ENCODE measurements at places on chromosomes 7 and 10.

DNA sequence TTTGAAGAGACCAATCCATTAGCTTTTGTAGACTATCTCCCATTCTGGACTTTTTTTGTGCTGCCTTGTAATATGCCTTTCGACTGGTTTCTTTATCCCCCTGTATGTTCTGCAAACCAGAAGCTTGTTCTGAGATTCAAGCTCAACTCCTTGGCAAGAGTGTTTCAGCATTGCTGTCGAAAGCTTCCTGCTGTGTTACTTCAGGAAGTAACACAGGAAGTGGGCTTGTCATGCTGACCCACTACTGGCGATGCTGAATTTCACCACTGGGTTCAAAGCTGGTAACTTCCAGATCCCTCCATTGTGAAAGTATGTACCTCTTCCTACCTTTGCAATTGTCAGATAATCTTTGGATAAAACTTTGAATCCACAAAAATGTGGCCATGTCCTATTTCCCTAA lies 57.9 kb upstream of the INSYN2A start:
- DNase-seq: no peak

- peak; percentile 7 for DNase-seq
Observed at GRCh38 chr10:70054902-70055301, 2.3 kb downstream of the MACROH2A2 start.

DNA sequence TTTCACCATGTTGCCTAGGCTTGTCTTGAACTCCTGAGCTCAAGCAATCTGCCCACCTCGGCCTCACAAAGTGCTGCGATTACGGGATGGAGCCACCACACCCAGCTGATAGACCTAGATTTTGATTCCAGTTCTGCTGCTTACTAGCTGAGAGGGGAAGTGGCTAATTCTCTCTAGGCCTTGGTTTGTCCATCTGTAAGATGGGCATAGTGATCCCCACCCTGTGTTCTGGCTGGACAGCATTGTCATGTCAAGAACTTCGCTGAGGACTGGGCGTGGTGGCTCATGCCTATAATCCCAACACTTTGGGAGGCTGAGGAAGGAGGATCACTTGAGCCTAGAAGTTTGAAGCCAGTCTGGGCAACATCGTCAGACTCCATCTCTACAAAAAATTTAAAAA lies 17.4 kb upstream of the CCL24 start:
- no peak for DNase-seq

GRCh38 chr7:82443547-82444219 lies at the start of gene CACNA2D1:
Gene CACNA2D1, minus strand, starts transcription at chr7:82443777.
- peak; percentile 96 for DNase-seq

GRCh38 chr10:69567920-69568319 lies 5.3 kb downstream of the NEUROG3 start:
- no peak for DNase-seq

DNA sequence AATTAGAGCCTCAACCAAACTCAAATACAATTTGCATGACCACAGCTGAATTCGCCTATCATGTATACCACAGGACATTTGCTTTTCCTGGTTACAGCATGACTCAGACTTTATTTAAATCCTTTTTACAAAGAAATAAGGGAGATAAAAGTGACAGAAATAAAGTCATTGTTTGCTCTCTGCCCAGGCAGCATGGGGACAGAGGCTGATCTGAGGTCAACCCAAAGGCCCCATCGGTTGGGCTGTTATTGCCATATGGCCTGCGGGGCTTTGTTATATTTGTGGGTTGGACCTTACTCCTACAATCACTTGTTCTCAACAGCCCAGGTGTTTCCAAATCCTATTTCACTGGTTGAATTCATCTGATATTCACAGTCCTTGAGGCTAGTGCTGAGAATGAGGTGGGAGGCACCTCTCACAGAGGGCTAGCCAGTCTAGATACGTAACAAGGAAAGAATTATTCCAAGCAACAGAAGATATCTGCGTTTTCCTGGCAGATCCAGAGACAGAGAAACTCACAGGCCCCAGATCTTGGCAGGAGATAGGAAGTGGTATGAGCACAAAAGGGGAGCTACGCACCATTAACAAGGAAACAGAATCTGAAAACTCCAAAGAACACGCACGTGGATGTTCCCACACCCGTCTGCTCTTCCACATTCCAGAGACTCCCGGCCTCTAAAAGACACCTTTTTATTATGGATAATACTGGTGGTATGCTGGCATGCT lies 117.3 kb downstream of the HIPK2 start:
- DNase-seq: no peak

- DNase-seq: no peak
Observed at GRCh38 chr7:4650433-4651047, 31.6 kb upstream of the FOXK1 start.

GRCh38 chr10:97647556-97647955 lies 7.1 kb downstream of the PI4K2A start:
- no peak for DNase-seq

GRCh38 chr7:70788276-70788675 lies 343.7 kb upstream of the GALNT17 start:
- no peak for DNase-seq

DNA sequence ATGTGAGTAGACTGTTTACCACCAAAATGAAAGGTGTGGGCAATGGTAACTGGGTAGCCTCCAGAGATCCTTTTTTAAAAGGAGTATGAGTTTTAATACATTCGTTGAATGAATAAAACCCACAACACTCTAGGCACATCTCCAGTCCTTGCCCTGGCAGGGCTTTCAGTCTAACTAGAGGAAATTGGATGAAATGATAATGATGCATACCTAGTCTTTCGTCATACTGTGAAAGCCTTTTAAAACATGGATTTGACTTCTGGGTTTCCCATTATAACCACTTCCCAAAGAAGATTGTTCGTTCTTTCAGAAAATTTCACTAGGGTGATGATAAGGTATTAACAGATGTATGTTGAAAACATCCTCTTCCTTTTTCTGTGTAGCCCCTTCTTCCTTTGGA lies 110.8 kb downstream of the REEP3 start:
- no peak for DNase-seq

GRCh38 chr7:150717814-150718420 lies 1.5 kb downstream of the GIMAP1 start:
- DNase-seq: no peak

DNA sequence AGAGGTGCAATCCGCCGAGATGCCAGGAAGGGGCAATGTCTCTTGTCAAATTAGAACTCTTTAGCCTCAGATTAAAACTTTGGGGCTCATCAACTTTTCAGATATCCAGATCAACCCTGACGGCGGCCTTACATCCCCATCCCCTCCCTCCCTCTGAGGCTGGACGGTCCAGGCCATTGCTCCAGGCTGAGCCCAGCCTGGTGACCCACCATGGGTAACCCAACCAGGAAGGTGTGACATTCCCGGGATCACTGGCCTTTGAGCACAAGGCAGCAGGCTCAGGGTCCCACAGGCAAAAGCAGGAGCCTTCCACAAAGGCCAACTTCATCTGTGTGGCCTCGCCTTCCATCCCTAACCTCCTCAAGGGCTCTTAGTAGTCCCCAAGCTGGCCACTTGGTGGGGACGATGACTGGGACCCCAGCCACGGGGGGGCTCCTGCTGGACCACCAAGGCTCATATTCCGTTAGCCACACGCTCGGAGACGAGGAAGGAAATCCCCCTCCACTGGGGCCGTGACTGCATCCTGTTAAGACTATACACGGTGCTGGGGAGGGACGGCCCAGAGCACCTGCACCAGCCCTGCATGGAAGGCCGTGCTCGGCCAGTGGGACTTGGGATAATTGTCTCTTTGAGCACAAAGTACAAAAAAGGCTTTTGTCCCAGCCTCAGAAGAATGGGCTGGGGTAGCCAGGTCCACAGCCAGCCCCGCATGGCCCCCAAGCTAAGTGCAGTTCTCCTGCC lies 62.8 kb downstream of the ZRANB1 start:
- no peak for DNase-seq

- DNase-seq: no peak
Observed at GRCh38 chr10:69093933-69094332, 6.0 kb downstream of the SRGN start.

- no peak for DNase-seq
Observed at GRCh38 chr7:149377386-149377785, 83.5 kb downstream of the ZNF777 start.

DNA sequence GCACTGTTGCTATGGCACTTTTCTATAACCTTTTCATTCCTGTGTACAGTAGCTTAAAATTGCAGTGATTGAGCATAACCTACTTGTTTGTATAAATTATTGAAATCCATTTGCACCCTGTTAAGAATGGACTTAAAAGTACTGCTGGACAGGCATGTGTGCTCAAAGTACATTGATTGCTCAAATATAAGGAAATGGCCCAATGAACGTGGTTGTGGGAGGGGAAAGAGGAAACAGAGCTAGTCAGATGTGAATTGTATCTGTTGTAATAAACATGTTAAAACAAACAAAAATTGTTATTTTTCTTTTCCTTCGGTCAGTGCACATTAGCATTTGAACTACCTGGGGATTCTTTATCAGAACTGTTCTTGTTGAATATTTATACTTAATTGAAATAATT lies 57.1 kb upstream of the BAMBI start:
- DNase-seq: no peak

GRCh38 chr7:124765401-124766352 lies at the start of gene GPR37:
Gene GPR37, minus strand, starts transcription at chr7:124765792. Its CDS starts 816 bp downstream, at chr7:124764976.
- DNase-seq: peak; percentile 63

DNA sequence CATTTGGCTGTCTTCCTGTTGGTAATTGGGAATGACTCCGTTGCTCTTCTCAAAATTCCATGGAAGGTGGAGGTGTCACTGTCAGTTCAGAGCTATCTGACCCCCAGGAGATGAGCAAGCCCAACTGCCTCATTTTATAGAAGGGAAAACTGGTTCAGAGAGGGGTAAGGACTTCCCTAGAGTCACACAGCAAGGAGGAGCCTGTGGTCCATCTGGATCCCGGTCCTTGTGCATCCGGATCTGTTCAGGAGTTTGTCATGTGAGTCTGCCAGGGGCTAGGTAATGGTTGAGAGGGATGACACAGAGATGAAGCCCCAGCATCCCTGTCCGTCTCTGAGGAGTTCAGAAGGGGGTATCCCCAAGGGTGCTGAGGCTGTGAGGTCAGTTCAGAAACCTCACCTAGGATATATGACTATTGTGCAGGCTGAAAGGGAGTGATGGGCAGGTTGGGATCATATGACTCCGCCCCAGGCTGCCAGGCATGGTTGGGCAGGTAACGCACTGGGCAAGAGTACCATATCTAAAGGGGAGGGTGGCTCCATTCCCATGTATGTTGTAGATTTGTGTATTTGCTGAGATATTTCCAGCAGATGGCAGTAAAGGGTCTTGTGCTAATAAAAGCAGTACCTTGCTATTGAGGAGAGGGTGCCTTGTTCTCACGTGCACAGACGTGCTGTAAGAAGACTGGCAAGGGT lies 16.0 kb upstream of the SLC29A3 start:
- DNase-seq: peak; percentile 34

DNA sequence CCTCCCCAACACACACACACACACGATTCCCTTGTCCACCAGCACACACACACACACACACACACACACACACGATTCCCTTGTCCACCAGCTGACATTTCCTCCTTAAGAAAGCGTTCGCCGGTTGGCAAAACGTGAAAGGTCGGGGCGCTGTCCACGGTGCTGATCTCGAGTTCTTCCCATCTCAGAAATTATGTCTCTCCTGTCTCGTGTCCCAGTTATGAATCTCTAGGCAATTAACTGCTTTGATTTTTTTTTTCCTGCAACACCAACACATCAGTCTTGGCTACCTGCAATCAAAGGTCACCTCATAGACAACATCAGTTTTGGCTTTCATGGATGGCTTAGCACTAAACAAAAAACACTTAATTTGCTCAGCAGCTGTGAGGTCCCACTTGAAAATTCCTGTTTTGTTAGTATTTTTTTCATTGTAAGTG lies 1.9 kb downstream of the INA start:
- no peak for DNase-seq

- DNase-seq: no peak
Observed at GRCh38 chr10:12195281-12195602, 449 bp downstream of the NUDT5 start.

DNA sequence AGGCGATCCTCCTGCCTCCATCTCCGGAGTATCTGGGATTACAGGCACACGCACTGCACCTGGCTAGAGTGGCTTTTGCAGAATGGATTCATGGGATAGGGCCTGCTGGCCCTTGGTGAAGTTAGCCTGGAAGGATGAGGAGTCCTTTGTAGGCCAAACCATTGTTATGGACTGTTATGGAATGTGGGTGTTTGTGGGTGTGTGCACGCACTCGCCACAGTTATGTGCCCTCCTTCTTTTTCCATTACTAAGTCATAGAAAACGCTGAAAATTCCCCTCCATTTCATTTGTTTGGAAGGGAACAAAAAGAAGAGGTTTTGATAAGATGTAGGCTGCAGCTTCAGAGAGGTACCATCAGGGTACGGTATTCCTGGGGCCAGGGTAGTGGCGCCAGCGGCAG lies 15.0 kb downstream of the ZNF862 start:
- DNase-seq: no peak

DNA sequence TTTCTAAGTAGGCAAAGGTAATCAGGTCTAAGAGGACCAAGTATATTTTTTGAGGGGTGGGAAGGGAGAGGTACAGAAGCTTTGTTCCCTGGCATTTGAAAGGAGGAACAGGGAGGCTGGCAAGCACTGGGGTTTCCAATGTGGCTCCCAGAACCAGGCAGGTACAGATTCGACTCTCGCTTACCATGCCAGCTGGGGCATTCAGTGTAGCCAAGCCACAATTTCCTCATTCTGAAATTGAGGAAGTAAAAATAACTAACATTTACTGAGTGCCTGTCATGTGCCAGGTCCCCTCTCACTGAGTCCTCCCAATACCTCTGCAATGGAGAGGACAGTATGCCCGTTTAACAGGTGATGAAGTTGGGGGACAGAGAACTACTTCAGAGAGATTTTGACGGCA lies 45.9 kb upstream of the BET1 start:
- DNase-seq: no peak

DNA sequence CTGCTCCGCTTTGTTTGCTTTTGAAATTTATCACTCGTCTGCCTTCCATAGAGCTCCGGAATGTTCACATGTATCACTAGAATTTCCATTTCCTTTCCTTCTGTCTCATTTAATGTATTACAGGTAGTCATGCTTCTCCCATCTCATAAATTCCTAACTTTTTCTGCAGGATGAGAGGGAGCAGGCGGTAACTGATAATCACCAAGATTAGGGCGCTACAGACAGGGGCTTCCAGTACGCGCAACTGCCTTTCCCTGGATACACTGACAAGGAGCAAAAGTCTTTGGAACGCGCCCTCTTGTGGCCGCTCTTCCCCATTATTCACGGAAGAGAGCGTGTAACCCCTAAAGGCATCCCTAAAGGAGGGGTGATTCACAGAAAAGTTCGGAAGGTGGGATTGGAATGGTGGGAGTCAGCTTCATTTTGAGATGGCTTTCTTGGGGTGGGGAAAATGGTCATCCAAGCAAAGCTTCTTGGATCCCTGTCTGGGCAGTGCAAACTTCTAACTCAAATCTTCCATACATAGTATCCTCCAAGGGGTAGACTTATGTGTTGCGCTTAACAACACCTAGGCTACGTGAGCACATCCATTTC lies 6.5 kb downstream of the INHBA start:
- DNase-seq: peak; percentile 36

DNA sequence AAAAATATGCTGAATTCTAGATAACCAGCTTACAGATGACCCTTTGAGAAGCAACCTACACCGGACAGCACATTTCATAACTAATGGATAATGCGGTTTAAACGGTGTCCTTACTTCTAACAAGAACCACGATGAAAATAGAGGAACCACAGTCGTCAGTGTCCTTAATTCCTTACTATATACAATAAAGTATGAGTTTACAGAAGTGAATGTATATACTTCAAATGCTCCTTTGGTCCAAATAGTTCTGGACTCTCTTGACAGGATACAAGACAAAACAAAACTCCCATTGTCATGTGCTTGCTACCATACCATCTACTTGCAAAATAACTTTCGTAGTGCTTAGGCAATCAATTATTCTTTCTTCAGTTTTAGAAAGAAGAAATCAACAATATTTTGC lies 2.4 kb downstream of the NAMPT start:
- no peak for DNase-seq

- DNase-seq: no peak
Observed at GRCh38 chr10:107544706-107545520, 380.4 kb upstream of the SORCS1 start.
